ENCODE measurements at places on chromosomes 16 and 17.

GRCh38 chr17:18037486-18037885 lies 1.5 kb downstream of the ATPAF2 start:
- no peak for DNase-seq

GRCh38 chr17:76265624-76266243 lies 586 bp downstream of the UBALD2 start:
- DNase-seq: no peak

DNA sequence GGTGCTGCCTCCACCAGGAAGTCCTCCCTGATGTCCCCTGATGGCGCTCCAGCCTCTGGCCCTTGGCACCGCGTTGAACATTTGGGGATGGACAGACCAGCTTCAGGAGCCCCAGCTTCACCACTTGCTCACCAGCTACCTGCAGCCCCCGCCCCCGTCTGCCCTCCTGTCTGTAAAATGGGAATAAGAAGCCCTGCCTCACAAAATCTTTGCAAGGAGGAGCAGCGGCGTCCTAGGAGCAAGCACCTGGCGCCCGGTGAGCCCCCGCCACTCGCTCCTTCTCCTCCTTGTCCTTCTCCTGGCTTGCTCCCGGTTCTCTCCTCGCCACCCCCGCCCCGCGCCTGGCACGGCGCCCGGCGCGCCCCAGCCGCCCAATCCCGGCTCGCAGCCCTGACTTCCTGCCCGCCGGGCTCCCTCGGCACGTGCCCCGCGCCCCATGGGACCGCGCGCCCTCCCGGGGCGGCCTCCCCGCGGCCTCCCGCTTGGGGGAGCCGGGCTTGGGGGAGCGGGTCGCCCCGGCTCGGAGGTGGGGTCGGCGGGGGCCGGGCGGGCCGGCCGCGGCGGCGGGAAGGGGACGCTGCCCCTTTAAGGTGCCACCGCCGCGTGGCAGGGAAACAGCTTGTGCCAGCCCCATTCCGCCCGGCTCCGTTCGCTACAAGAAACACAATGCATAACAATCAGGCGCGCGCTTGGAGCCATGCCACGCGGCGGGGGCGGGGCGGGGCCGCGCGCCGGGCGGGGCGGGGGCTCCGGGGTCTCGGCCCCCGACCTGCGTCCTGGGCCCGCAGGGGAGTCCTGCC lies 9.1 kb upstream of the PPP1R1B start:
- DNase-seq: no peak

DNA sequence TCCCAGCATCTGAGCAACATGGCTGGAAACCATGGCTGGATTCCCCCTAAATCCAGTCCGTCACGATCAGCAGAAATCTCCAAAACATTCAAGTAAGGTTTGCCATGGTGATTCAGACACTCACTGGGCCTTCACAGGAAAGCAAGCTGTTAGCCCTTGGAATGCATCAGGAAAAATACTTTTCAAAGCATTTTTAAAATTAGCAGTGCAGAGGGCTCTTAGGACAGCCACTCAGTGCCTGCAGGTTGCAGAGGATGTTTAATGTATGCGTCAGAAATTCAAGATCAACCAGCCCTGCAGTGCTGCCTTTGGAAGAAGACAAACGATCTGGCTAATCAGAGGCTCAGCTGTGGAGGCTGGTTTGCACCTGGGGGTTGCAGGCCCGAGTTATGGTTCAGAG lies 50.3 kb downstream of the FOXL1 start:
- DNase-seq: no peak

- DNase-seq: no peak
Measured at GRCh38 chr17:59266745-59267144, 46.4 kb downstream of the GDPD1 start.

DNA sequence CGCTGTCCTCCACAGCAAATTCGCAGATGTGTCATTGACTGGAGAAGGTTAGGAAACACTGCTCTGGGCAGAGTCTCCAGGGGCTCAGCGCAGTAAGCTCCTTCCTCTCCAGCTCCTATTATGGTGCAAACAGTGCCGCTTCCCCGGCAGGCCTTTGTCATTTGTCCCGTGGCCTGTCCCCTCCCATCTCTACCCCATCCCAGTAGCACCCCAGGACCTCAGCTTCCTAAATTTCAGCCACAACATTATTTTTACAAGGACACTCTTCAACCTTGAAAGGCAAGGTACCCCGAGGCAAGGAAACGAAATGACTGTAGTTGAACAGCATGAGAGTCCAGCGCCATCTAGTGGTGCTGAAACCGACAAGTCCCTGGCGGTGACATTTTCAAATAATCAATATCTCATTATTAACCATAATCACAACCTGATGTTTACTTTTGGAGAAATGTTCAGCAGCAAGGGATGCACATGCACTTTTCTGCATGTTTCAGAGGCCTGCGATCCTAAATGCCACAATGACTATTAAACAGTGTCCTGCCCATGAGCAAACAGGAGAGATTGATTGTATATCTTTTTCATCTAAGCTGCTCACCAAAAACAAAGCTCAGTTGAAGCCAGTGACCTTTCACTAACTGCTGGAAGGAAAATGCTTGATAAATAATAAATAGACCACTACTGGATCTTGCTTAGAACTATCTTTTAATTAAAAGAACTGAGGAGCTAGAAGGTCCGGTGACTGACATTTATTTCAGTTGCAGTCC lies 16.5 kb downstream of the MRPS23 start:
- DNase-seq: peak; percentile 73

DNA sequence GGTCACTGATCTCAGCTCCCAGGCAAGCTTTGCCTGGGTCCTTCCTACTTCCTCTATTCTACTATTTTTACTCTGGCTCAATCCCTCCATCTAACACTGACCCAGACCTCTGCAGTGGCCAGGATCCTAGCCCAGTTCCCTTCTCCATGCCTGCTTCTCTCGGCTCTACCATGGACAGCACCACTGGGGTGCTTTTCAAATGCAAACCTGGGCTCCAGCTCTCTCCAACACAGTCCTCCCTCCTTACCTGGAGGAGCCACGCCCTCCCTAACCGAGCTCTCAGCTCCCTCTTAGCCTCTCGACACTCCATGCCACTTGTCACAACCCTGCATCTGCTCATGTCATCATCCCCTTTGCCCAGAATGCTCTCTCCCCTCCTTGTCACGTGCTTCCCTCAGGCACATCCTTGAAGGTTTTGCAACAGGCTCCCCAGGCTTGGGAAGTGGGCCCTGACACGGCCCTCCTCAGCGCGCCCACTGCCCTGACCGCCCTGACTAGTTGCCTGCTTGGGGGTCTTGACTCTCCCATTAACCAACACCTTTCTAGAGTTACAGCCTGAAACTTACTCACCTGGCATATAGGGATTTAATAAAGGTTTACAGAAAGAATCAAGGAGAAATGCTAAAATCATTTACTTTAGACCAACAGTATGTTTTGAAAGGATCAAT lies 41.6 kb downstream of the MARF1 start:
- DNase-seq: no peak

GRCh38 chr16:30060836-30061554 lies 4.6 kb upstream of the ALDOA start:
- DNase-seq: no peak

DNA sequence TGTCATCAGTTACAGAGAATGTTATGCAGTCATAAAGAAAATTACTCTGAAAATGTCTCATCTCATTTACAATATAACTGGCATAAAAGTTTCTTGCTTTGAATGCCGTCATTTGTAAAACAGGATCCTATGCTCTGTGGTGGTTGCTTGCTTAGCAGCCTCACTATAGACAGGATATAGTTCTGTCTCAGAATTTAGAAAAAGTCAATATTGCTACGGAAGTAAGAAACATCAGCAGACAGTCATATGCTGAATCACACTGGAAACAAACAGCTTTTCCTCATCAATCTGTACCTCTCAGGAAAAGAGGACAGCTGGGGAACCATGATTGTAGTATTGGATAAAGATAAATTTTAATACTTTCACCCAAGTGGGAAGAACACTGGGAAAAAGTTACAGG lies 105.5 kb downstream of the MYO1D start:
- DNase-seq: no peak

DNA sequence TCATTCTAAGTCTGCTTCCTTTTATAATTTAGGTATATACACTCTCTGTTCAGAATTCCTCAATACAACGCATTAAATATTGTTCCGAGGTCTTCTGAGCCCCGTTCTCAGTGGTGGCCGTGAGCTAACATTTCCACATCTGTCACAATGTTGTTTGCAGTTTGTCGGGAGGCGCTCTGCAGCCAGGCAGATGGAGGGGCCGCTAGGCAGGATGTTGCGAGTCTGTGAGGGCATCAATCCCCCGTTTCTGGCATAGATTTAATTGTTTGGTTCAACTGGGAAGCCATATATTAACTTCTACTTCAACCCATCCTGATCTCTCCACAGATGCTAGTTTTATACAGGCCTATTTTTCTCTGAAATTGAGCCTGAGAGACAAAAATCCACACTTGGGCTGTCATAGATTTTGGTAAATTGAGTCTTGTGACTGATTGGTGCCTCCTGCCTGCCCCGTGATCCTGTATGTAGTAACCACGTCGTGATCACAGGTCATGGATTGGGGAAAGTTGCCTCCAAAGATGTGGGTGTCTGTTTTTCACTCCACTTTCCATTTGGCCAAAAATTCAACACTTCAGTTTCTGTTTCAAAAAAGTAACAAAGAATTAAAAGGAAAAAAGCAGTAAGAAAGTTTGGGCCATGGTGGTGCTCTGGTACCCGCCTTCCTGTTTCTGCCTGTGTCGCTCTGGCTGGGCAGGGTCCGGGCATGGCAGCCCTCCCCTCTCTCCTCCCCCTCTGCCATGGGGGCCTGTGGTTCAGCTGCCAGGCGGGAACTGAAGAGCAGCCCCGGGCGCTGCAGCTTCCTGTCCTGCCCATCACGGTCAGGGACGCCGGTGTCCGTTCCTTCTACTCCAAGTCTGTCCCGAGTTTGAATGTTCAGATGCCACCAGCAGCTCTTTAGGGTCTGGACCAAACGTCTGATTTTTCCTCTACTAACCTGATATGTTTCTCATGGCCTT lies 41.5 kb downstream of the RPTOR start:
- DNase-seq: no peak

GRCh38 chr16:61324044-61324443 lies 712.2 kb downstream of the CDH8 start:
- no peak for DNase-seq

GRCh38 chr16:24834459-24835335 lies 11.1 kb upstream of the SLC5A11 start:
- DNase-seq: no peak

DNA sequence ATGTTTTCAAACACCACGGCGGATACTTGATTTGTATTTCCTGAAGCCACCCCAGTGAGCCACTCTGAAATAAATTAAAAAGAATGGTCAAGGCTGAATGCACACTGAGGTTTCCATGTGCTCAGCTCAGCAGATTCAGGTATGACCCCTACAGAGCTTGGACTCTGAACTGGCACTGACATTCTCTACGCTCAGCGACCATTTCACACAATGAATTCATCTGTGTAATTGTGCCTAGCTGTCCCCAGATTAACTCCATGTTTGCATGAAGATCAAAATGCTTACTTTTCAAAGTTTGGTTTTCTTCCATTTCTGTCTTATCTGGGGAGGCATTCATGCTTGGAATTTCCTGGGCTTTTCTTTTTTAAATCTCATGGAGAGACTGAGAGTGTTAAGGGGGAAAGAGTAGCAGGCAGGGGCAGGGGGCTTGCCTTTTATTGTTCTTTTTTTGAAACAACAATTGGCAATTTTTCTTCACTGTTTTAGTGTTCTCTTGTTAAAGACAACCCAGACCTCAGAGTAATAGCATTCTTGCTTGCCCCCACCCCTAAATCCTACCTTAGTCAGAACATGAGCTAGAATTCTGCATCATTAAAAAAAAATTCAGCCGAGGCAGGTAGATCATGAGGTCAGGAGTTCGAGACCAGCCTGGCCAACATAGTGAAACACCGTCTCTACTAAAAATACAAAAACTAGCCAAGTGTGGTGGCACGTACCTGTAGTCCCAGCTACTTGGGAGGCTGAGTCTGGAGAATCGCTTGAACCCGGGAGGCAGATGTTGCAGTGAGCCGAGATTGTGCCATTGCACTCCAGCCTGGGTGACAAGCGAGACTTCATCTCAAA lies 85.5 kb upstream of the HNF1B start:
- DNase-seq: no peak

DNA sequence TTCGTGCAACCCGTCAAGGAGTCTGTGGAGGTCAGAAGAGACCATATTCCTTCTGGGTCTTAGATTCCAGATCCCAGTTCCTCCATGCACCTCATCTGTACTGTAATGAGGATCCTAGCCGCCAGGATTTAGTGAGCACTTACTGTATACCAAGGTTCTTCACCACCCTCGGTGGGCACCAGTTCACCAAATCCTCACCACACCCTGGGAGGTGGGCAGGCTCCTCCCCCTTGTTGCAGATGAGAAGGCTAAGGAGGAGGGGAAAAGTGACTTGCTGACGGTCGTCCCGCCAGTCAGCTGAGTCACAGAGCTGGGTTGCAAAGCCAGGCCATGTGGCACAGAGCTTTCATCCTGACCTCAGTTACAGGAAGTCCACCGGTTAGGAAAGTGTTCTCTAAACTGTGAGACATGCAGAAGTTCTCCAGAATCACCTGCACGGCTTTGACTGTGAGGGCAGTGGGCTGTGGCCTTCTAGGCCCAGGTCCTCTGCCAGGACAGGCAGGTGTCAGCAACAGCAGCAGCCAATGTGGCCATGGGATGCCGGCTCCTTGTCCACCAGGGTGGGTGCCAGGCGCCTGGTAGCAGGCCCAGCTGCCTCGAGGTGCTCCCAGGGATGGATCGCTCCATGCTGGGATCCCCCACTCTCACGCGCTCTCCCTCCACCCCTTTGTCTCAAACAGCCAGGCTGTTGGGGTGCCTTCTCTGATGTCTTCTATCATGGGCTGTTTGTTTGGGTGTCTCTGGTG lies 240.3 kb upstream of the GSE1 start:
- DNase-seq: no peak

- DNase-seq: peak; percentile 49
Measured at GRCh38 chr16:81821436-81822128, 42.5 kb downstream of the PLCG2 start.

DNA sequence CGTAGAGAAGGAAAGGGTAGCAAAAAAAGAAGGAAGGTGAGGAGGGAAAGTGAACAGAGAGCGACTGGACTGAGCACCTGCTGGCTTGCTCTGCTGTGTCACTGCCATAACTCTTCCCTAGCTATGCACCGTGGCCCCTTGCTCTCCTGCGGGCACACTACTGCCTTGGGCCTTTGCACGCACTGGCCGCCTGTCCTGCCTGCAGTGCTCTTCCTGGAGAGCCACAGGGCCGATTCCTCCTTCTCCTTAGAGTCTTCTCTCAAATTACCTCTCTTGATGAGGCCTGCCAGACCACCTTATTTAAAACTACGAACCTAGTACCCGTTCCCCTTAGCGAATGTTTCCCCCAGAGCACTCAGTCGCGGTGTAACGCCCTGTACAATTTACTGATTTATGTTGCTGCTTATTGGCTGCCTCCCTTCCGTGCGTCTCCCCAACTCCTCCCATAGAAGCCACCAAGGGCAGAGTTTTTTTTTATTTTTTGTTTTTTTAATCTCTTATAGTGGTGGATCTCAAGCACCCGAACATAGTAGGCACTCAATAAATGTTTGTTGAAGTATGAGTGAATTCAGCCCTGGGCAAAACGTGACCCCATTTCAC lies 70.3 kb downstream of the RAI1 start:
- DNase-seq: no peak

DNA sequence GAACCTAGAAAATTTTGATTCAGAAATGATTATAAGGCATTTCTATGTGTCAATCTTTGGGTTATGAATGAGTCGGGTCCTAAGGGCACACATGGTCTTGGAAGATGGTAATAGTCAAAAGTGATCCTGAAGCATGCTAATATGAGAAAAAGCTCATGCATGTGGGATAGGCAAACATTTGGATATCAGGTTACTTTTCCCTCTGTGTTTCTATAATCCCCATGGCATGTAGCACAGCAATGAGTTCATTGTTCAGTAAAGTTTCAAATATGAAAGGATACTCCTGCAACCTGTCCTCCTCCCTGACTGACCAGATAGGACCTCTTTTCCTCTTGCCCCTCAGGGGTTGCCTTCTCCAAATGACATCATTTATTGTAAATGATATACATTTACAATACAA lies 249.9 kb upstream of the MON1B start:
- no peak for DNase-seq
